ENCODE measurements at places on chromosomes 4 and X.

DNA sequence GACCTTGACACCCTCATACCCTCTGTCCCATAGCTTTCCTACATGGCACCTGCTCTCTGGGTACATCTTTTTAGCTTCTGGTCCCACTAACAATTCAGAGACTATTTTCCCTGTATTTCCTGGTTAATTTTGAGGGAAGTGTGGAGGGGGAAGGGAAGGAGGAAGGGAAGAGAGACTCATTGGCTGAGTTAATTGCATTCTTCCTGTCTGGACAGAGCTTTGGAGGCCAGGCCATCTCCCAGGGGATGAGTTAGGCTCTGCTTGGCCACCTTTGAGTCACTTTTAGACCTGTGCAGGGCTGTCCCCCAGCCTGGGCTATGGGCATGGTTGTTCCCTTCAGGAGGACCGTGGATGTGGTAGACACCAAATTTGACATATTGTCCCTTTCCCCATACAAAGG is 167.9 kb upstream of the PGRMC2 start:
- no peak for DNase-seq

DNA sequence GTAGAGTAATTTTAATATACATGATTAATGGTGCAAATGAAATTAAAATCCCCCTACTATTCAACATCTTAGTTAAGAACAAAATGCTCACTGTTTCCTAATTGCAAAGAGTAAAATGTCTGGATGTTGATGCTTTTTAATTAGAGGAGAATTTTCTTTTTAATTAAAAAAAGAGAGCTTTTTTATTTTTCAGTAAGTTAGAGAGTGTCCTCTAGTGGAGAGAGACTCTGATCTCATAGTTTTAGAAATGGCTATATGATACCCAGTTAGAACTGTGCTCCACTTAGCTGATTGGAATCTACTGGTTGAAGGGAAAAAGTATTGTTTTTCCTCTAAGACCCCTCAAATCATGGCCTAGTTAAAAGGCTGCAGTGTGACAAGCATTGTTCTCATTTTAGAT is 312.0 kb upstream of the MAGEB2 start:
- DNase-seq: peak; percentile 7

DNA sequence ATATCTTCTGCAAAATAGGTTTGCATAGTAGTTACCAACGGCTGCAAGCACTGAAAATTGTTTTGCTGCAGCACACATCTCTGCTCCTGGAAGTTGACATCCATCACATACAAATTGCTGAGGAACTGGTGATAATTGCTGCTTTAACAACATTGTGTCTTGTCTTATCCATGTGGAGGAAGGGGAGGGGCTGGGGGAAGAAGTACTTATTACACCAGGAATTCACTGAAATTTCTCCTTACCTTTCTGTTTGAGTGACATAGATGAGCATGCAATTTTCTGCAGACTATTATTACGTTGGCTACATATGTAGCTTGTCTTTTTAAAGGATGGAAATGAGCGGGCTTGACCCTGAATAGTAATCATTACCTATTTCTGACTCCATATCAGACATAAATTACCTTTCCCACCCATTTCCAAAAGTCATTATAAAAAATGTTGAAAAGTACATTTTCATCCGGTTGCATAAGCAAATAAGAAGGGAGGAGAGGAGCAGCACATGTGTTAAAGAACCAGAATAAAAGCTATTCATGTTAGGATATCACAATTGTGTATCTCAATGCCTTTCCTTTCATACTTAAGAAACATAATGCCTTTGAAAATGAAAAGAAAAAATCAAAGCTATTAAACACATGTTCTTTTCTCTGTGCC is 1905.6 kb downstream of the PCDH7 start:
- DNase-seq: no peak

DNA sequence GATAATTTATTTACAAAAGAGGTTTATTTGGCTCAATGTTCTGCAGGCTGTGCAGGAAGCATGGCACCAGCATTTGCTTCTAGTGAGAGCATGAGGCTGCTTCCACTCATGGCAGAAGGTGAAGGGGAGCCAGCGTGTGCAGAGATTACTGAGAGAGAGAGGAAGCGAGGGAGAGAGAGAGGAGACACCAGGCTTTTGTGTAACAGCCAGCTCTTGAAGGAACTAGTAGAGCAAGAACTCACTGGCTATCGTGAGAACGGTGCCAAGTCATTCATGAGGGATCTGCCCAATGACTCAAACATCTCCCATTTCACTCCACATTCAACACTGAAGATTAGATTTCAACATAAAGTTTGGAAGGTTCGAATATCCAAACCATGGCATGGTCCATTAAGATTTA is 12.7 kb downstream of the GUCY1A1 start:
- DNase-seq: peak; percentile 14
